ENCODE measurements at places on chromosomes 13 and 19. TPM values are rescaled to one million over a fixed set of nuclear protein-coding genes. Genes with fewer than 3 reads are reported as not detected.
A peak's percentile ranks its signal among the peaks of the same experiment; 100 is the strongest.

DNA sequence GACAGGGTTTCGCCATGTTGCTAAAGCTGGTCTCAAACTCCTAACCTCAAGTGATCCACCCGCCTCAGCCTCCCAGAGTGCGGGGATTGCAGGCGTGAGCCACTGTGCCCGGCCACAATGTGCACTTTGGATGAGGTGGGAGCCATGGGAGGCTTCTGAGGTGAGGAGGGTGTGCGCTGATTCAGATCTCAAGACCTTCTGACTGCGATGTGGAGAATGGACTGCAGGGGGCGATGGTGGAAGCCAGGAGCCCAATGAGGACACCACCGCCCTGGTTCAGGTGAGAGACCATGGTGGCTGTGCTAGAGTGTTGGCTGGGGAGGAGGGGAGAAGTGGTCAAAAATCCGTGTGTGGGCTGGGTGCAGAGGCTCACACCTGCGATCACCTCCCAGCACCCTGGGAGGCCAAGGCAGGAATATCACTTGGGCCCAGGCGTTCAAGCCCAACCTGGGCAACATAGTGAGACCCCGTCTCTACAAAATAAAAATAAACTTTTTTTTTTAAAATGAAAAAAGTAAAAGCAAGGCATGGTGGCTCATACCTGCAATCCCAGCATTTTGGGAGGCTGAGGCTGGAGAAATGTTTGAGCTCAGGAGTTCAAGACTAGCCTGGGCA lies 5.6 kb downstream of the INAFM1 start:
- DNase-seq = no peak

- no peak for DNase-seq
These were observed 4.5 kb upstream of the RASAL3 start for GRCh38 chr19:15468675-15469512.

DNA sequence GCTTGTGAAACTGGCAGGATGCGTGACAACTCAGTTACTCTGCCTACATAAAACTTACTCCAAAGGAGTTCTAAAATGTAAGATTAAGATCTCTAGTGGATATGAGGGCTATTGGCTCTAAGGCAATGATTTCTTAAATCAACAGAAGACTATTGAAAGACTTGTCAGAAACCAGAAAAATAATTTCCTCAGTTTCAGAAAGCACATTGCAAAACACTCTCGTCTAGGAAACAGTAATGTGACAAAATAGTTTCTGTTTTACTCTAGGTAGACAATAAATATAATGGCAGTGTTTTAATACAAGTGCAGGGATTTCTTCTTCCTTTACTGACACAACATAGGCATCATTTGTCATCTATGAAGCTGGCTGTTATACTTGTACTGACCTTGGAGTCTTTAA lies 230.1 kb downstream of the KCTD12 start:
- DNase-seq = no peak

The TMEM59L gene
- total RNA-seq = 0.64 TPM

- DNase-seq = no peak
These were observed 118.5 kb upstream of the MIR17HG start for GRCh38 chr13:91228940-91229339.

- no peak for DNase-seq
These were observed 33.5 kb downstream of the DNM2 start for GRCh38 chr19:10751109-10751953.

- DNase-seq = no peak
These were observed 93.4 kb downstream of the ABCC4 start for GRCh38 chr13:95207769-95208366.

The SYCN gene
- total RNA-seq = not detected

The ERICH4 gene
- total RNA-seq = not detected

DNA sequence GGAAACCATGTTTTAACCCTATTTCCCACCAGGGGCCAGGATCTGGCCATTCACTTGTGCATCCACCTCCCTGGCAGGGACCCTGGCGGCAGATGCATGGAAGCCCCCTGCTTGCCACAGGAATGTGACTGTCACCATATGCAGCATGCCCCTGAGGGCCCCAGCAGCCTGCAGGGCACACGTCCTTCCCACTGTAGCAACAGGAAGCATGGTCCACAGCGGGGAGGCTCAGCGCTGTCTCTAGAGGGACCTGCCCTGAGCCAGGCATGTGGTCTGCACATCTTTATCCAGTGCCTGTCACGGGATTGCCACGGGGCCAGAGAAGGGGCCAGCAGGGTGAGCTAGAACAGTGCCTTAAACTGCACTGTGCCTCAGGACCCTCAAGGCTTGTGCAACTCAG lies 34.9 kb upstream of the MCF2L start:
- no peak for DNase-seq

GRCh38 chr19:47697863-47698609 lies 15.2 kb upstream of the EHD2 start:
- peak; percentile 80 for DNase-seq

The PGLYRP2 gene
- not detected for total RNA-seq

GRCh38 chr13:43002021-43002420 lies 10.0 kb upstream of the EPSTI1 start:
- DNase-seq = no peak

DNA sequence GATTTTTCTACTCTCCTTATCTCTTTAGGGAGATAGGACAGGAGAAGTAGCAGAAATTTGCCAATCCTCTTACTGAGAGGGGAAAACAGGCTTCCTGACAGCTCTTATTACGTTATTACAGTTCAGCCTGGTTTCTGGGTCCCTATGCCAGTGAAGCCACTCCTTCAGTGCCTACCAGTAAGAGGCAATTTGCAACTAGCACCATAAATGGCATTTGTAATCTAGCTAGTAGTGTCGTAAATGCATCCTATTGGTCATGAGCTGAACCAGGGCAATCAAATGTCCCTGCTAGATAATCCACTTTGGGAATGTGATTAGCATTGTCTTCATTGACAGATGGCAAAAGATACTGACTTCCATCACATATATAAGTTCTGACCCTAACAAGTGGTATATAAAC lies 428.8 kb downstream of the DCT start:
- DNase-seq = no peak

All from myocyte (in vitro differentiated cells).